Cerebellum (tissue), 4 donors: ENCODE measurements at places on chromosomes 11 and 22.

GRCh38 chr11:84675396-84676025, 951.6 kb downstream of the DLG2 start:
- DNase-seq, result no peak

- no peak for DNase-seq
These were observed 786 bp upstream of the ANKRD42 start for GRCh38 chr11:83192606-83193245.

- DNase-seq, result no peak
These were observed 16.6 kb upstream of the EFCAB6 start for GRCh38 chr22:43828725-43828997.

DNA sequence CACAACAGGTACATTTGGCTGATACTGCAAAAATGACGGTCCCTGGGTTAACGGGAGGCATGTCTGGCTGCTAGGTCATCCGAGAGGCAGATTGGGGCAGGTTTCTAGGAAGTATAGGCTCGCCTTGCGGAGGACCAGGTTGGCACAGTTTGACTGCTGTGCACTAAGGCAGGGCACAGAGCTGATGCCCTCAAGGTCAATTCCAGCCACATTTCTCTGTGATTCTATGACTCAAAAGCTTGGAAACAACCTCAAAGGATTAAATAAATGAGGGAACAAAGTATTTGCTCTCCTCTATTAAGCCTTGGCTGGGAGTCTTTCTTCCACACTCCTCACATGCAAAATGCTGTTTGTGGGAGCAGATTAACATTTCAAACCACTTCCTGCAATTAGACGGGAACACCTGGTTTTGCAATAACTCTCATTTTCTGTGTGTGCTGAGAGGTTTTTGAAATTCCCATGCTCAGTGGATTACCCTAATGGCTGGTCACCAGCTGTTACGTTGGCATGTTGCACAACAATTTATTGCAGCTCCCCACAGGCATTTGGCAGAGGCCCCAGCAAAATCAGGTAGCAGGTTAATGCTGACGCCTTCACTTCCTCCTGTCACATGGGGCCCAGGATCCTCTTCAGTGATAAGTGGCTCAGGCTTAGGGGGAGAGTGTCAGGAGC, 61.0 kb upstream of the PLET1 start:
- DNase-seq, result peak; percentile 56

DNA sequence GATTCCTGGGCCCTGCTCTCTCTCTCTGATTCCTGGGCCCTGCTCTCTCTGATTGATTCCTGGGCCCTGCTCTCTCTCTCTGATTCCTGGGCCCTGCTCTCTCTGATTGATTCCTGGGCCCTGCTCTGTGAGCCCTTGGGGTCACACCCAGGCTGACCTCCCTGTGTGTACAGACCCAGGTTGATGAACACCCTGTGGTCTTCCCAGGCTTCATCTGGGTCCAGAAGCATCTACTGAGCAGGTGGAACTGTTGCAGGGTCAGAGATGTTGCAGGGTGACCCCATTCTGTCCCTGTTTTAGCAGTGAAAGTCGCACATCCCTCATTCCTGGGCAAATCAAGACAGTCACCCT, 16.3 kb upstream of the GDPD5 start:
- DNase-seq, result no peak

- no peak for DNase-seq
These were observed 503.9 kb downstream of the INSC start for GRCh38 chr11:15618583-15619032.

- DNase-seq, result no peak
These were observed 9.0 kb upstream of the VPREB1 start for GRCh38 chr22:22235558-22235957.

GRCh38 chr11:27596388-27596787, 89.8 kb upstream of the LIN7C start:
- DNase-seq, result no peak
